Caki2 (cell line): ENCODE measurements at places on chromosomes 11 and 22.

DNA sequence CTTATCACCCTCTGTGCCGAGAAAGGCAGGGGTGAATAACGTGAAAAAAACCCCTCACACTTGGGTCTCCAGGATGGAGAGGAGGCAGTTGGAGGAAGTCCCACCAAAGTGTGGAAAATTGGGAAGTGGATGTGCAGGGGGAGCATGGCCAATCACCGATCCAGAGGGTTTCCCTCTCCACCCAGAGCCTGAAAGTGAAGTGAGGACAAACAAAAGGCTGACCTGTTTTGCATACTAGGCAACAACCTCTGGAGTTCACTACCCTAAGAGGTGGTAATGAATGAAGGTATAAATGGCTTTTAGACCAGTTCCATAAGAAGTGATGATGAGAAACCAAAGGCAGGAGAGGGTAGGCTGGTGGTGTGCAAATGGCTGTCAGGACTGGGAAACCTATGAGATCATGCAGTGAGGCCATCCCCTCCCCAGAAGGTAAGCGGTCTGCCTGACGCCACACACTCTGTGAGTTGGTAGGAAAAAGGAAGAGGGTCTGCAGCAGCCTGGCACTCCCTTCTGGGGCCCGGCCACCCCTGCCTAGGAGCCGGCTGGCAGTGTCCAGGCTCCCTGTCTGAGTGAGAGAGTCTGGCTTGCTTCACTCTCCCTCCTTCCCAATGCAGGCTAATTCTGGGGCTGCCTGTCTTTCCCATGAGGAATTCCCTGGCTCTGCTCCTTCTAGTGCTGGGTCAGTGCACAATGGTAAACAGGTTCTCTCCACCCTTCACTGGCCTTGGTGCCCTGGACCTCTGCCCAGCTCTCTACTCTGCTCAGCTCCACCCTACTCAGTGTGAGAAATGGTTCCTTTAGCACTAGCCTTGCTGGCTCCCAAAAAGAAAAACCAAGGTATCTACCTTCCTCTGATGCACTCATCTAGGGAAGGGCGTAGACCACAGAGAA is 15.6 kb downstream of the TBC1D10A start:
- peak; percentile 97 for DNase-seq

GRCh38 chr11:70323806-70324205 is 53.3 kb downstream of the PPFIA1 start:
- DNase-seq: no peak

DNA sequence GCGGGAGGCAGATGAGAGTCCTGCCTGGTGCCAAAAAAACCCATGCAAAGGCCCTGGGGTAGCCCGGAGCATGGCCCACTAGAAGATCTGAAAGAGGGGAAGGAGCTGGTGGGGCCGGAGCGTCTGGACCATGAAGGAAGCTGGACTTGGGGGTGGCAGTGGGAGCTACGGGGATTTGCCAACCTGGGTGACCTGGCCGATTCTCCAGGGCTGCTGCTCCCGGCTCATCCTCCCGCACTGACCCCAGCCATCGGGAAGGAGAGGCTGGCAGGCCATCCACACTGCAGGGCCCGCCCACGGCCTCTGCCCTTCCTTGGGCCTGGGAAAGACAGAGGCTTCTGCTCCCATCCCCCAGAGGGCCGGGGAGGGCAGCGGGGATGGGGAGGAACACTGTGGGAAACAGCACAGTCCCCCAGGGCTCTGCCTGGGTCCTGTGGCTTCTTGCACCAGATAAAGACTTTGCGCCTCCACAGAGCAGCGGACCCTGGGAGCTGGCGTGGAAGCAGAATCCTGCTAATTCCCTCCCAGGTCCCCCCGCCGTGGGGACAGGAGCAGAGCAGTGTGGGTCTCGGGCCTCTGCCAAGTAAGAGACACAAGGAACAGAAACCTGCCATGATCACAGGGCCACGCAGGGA is 87.1 kb upstream of the LINC01488 start:
- DNase-seq: no peak

DNA sequence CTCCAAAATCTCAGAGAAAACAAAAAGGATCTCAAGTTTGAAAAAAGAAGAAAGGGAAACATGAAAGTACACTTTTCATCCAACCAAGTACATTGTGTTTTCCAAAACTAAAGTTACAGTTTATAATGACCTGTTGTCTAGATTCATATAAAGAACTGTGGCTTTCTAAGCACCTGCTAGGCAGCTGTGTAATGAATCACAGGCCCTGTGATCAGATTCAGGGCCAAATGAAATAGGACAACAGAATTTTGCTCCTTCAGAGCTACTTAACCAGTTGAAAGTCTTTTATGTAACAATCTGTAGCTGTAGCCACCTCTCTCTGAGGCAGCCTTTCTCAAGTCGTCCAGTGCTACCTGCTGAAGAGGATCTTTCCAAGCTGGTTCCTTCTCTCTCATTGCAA is 960.0 kb upstream of the RAG2 start:
- DNase-seq: no peak

GRCh38 chr22:23084453-23085350 is 14.4 kb downstream of the GNAZ start:
- DNase-seq: no peak

- no peak for DNase-seq
These were observed 226.1 kb upstream of the FAT3 start for GRCh38 chr11:91998481-91998880.

DNA sequence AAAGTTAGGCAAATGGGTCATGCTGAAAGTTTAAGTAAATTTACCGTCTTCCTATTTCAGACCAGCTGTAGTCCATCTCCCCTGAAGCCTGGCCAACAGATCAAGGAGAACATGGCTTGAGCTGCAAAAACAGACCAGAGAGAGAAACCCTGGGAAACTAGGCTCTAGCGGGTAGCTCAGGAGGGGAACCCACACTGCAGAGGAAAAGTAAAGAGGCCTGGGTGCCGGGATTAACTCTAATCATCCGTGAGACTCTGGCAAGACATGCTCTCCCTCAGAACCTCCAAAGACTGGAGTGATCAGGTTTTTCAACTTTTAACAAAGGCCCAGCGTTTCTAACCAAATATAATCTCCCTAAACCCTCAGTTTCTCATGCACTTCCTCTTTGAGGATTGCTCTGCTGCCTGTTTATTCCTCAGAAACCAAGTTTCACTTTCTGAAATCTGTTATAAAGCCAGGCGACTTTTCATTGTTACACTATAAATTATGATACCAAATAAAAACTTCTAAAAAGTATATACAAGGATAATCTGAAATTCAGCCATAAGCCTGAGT is 67.5 kb downstream of the GAB2 start:
- no peak for DNase-seq

DNA sequence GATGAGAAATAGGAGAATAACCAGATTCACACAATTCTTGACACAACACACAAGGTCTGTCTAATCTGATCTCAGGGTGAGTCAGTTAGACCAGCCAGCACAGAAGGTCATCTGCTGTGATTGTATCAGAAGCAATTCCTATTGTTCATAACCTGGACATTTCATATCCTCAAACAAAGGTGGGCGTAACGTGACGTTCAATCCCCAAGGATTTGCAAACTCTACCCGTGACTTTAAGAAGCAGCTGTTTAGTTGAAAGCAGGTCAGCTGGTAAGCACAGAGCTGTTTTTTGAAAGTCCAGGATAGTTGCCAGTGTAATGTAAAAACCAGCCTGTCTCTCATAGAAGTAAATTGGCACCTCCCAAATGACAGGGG is 385.1 kb downstream of the DCDC1 start:
- DNase-seq: no peak

DNA sequence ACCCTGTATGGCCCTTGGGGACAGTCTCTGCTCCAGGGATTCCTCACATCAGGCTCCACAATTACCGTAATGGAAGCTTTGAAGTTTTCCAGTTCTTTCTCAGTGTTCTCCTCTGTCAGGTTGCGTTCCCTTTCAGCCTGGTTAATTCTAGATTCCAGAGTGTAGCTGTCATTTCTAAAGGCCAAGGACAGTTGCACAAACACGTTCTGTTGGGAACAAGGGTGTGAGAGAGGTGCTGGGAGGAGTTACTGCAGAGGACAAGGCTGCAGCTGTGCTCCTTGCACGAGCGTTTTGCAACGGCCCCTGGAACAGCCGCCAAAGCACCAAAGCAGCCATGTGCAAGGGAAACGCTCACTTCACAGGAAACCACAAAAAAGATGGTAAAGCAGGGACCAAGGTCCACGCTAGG is 35.9 kb upstream of the LYVE1 start:
- DNase-seq: no peak

GRCh38 chr22:33841281-33842005 is 78.8 kb downstream of the LARGE1 start:
- DNase-seq: no peak

- DNase-seq: no peak
These were observed 421.8 kb downstream of the ETS1 start for GRCh38 chr11:128165572-128165971.

DNA sequence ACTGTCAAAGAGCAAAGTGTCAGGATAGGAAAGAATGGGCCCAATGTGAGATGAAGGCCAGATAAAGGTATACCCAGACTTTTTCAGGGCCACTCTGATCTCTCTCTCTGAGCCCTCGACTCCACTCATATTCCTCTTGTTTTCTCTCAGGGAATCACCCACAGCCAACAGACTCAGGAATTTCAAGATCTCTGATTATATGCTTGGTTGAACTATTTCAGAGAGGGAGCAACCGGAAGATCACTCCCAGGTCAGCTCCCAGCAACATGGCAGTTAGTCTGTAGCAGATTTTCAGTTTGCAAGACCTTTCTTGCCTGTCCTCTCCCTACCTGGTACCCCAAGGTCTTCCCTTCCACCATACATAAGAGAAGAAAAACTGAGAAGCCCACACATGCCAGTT is 102.5 kb downstream of the C11orf58 start:
- DNase-seq: peak; percentile 56

DNA sequence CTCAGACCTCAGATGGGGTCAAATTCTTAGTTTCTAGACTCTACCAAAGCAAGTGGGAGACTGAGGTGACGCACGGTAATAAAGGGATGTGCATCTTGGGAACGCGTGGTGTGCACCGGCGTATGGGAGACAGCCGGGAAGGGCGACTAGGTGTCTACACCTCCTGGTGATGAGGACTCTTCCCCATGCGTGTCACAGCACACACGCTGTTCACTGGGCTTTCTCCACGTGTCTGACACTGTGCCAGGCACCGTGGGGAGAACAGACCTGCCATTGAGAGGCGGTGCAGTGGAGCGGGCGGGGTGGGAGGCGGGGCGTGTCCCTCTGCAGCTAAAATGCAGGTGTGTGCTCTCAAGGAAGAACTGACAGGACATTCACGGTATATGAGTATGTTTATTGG is 5.3 kb downstream of the FXYD6 start:
- no peak for DNase-seq

DNA sequence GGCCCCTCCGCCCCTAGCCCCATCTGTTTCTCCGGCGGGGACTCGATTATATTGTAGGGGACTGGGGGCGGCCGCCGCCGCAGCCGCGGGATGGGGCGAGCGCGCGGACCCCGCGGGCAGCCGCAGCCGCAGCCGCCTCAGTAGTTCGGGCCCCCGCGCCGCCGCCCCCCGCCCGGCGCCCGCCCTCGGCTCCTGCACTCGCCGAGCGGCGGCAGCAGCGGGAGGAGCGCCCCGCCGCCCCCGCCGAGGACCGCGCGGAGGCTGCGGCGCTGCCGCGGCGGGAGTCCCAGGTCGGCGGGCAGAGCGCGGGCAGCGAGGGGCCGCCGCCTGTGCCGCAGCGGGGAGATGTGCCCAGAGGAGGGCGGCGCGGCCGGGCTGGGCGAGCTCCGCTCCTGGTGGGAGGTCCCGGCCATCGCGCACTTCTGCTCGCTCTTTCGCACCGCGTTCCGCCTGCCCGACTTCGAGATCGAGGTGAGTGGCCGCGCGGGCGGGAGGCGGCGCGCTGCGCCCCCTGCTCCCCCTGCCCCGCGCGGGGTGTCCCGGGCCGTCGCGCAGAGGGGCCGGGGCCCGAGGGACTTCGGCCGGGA is at the start of gene CECR2:
Gene CECR2, plus strand, starts transcription at position 22 of the 587 bp plus-strand sequence. Its CDS starts 324 bp downstream, at position 346.
- peak; percentile 39 for DNase-seq

DNA sequence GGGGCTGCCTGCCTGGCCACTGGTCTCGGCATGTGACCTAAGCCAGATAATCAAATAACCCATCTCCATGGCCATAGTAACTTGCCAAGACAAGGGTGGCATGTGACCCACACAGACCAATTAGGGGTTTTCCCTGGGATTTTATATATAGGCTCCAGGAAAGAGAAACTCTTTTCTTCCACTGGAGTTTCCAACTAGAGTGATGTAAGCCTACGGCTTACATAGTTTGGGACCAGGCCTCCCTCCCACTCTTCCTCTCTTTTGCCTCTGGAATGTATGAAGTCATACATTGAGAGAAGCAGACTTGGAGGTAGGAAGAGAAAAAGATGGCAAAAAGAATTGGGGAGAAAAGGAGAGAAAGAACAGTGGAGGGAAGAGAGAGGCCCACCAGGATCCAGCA is 84.6 kb upstream of the LDLRAD3 start:
- DNase-seq: no peak

DNA sequence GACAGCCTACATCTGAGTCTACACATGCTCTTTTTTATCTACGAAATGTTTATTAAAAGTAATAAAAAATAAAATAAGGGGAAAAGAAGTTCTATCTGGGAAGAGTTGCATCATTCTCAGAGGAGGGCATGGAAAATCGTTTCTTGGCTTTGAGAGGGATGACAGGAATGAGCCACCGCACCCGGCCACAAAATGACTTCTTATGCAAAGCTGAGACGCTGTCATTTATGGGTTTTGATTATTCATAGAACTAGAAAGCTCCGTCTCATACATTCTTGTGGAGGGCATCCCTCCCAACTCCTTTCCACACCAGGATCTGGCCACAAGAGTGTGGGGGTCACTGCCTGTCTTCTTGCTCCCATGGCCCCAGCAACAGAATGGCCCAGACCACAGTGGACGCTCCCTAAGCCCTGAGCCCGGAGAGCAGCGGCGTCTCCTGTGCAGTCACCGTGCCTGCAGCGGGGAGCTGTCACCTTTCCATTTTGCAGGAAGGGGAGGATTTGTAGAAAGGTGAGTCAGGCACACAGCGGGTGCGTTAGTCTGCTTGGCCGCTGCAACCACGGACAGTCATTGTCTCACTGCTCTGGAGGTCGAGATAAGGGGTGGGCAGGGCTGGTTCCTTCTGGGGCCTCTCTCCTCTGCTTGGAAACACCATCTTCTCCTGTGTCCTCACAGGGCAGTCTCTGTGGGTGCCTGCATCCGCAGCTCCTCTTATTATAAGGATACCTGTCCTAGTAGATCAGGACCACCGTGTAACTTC is 1388.7 kb downstream of the BRD1 start:
- DNase-seq: no peak

DNA sequence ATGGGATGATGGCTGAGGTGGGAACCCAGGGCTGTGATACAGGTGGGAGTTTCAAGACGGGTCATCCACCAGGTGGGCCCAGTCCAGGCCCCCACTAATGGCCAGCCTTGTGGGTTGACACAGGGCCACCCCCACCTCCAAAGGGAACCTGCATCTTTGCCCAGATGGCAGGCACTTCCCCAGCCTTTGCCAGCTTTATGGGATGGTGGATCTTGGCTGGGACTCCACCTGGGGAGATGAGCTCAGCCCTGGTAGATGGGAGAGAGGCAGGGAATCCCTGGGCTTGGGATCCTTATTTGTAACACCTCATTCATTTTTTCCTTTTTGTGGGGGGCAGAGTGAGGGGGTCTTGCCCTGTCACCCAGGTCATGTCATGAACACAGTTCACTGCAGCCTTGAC is 33.4 kb downstream of the CD82 start:
- no peak for DNase-seq
